ENCODE measurements at places on chromosomes 4 and X. TPM values are rescaled to one million over a fixed set of nuclear protein-coding genes. Genes with fewer than 3 reads are reported as not detected.

GRCh38 chr4:102344954-102345794 lies at the start of gene SLC39A8:
Gene SLC39A8, minus strand, starts transcription at chr4:102345482. Its CDS starts 820 bp downstream, at chr4:102344662.
- H3K36me3 ChIP-seq: no peaks in the 10 kb centered on the region
- H3K27me3 ChIP-seq: no peaks in the 10 kb centered on the region
- peak; percentile 95 for DNase-seq
- peak within 1 kb of the TSS; percentile 76 for H3K27ac ChIP-seq
- H3K4me1 ChIP-seq: peaks cover 23% of the 10 kb centered on the region
- H3K4me3 ChIP-seq: peak within 1 kb of the TSS; percentile 59

SYN1 gene
- polyA plus RNA-seq: not detected

- H3K4me3 ChIP-seq: no peak overlapping the region
- peaks cover 83% of the 10 kb centered on the region for H3K4me1 ChIP-seq
- DNase-seq: no peak
- no peaks in the 10 kb centered on the region for H3K27me3 ChIP-seq
- no peak overlapping the region for H3K27ac ChIP-seq
Observed at GRCh38 chr4:184818216-184818564, 7.6 kb downstream of the ACSL1 start.

DNA sequence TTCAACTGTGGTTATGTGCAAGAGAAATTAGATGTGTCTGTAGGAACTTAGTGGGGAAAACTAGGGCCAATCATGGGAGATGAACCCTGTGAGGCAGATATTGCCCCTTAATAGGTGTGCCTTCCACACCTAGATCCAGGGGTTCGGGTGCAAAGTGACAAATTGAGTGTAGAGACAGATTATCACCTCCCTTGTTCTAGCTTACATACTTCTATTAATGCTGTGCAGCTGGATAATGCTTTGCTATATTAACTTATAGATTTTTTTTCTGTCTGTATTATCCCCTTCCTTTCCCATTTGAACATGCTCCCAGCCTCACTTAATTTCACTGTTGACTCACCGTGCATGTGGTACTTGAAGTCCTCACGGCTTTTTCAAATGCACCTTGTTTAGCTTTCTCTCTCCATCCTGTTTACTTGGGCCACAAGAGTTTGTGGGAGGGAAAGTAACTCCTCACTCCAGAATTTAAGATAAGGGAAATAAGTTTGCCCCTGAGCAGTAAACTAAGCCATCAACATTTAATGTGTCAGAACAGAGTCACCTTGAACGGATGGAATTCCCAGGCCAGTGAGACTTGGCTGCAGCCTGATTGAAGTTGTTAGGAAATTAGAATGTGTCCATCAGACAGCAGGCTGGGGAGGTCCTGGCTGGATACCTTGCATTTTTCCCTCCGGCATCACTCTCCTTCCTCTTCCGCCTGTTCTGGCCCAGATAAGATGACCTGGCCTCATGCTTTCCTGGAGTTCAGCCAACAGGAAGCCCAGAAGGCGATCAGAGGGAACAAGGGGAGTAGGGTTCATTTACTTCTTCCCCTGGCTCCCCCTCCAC lies 478.4 kb downstream of the BCOR start:
- H3K27ac ChIP-seq: no peak overlapping the region
- H3K4me3 ChIP-seq: no peak overlapping the region
- H3K36me3 ChIP-seq: no peaks in the 10 kb centered on the region
- H3K27me3 ChIP-seq: no peaks in the 10 kb centered on the region
- peak; percentile 39 for DNase-seq

FHDC1 gene
- 3.8 TPM for polyA plus RNA-seq

- H3K36me3 ChIP-seq: no peaks in the 10 kb centered on the region
- no peak overlapping the region for H3K27ac ChIP-seq
- no peaks in the 10 kb centered on the region for H3K4me1 ChIP-seq
- H3K27me3 ChIP-seq: no peaks in the 10 kb centered on the region
- no peak for DNase-seq
Observed at GRCh38 chrX:129718676-129719075, 20.1 kb upstream of the XPNPEP2 start.

DNA sequence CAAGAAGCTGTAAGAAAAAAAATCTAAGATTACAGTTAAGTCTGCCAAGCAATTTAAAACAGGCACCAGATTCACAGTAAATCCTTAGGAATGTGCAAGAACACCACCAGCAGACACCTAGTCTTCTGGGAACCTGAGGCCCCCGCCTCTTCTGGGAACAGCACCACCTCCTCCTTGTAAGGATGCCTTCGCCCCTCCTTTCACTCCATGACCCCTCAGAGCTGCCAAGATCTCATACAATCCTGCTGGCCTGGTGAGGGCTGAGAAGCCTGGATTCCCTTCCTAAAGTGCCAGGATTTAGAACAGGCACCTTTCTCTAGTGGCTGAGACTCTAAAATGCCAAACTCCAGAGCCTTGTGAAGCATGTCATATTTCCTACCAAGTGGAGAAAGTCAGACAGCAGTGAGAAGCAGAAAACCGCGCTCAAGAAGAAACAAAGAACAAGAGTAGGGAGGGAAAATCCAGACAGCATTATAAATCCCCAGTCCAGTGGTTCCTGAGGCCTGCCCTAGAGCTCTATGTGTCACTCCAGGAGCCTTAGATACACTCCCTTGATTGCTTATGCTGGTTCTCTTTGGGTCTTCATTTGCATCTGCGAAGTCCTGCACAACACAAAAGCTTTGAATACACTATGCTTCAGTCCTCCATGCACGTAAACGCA lies 166.4 kb downstream of the TSPAN5 start:
- no peak overlapping the region for H3K4me3 ChIP-seq
- no peaks in the 10 kb centered on the region for H3K27me3 ChIP-seq
- no peaks in the 10 kb centered on the region for H3K36me3 ChIP-seq

DNA sequence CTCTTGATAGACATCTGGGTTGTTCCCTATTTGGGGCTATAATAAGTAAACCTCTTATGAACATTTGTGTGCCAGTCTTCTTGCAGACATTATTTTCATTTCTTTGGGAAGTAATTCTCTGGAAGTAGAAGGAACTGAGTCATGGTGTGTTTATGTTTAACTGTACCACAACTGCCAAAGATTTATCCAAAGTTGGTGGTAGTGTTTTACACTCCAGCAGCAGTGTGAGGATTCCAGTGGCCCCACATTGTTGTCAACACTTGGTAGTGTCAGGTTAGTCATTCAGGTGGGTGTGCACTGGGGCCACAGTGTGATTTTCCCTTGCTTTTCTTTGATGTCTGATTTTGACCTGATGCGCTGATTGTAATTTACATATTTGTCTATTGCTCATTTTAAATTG lies 5.0 kb upstream of the UVSSA start:
- no peaks in the 10 kb centered on the region for H3K27me3 ChIP-seq
- DNase-seq: no peak
- H3K36me3 ChIP-seq: peaks cover 46% of the 10 kb centered on the region
- H3K4me3 ChIP-seq: no peak overlapping the region
- no peak overlapping the region for H3K27ac ChIP-seq

DNA sequence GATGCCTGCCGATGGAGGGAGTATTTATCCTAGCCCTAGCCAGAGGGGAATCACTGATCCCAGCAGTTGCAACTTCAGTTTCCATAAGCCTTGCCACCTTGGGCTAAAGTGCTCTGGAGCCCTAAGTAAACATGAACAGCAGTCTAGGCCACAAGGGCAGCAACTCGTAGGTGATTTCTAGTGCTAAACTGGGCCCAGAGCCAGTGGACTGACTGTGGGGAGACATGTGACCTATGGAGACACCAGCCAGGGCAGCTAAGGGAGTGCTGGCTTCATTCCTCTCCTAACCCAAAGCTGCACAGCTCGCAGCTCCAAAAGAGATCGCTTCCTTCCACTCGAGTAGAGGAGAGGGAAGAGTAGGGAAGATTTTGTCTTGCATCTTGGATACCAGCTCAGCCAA lies 120.8 kb upstream of the MAGEA10 start:
- no peak overlapping the region for H3K27ac ChIP-seq
- H3K4me1 ChIP-seq: no peaks in the 10 kb centered on the region
- no peak for DNase-seq

- no peaks in the 10 kb centered on the region for H3K36me3 ChIP-seq
- H3K27me3 ChIP-seq: no peaks in the 10 kb centered on the region
- no peak overlapping the region for H3K27ac ChIP-seq
- no peak overlapping the region for H3K4me3 ChIP-seq
Observed at GRCh38 chr4:41622787-41623186, 84.8 kb downstream of the LIMCH1 start.

ZRSR2 gene
- polyA plus RNA-seq: 15.5 TPM

PDGFRA gene
- polyA plus RNA-seq: 32.1 TPM

GRCh38 chrX:134990801-134991481 lies at the start of gene SMIM10:
Gene SMIM10, plus strand, starts transcription at chrX:134990991. Its CDS starts 105 bp downstream, at chrX:134991096.
- DNase-seq: peak; percentile 83
- H3K4me1 ChIP-seq: peaks cover 11% of the 10 kb centered on the region
- H3K27ac ChIP-seq: no peak within 1 kb of the TSS

FAM133A gene
- not detected for polyA plus RNA-seq

ADGRL3 gene
- 2.0 TPM for polyA plus RNA-seq

DNA sequence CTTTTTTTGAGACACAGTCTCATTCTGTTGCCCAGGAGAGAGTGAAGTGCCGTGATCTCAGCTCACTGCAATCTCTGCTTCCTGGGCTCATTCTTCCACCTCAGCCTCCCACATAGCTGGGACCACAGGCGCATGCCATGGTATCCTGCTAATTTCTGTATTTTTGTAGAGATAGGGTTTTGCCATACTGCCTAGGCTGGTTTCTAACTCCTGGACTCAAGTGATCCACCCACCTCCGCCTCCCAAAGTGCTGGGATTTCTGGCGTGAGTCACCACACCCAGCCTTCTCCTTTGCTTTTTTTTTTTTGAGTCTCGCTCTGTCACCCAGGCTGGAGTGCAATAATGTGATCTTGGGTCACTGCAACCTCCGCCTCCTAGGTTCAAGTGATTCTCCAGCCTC lies 94.1 kb downstream of the PDS5A start:
- no peak overlapping the region for H3K27ac ChIP-seq
- no peaks in the 10 kb centered on the region for H3K27me3 ChIP-seq
- no peak overlapping the region for H3K4me3 ChIP-seq
- DNase-seq: no peak
- no peaks in the 10 kb centered on the region for H3K4me1 ChIP-seq

DNA sequence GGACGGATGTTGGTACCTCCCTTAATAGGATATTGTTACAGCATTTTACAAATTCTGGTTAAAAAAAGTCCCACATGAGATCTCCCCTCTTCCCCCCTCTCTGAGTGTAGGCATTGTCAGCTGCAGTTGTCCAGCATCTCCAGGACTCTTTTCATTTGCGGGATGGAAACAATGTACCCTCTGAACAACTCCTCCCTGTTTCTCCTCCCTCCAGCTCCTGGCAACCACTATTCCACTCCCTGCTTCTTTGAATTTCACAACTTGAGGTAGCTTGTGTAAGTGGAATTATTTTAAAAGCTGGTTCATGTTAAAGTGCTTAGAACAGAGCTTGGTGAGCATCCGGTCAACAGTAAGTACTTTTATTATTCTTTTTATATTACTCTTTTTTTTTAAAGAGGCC lies 69.8 kb downstream of the TBL1X start:
- no peak overlapping the region for H3K4me3 ChIP-seq
- no peaks in the 10 kb centered on the region for H3K36me3 ChIP-seq
- no peak for DNase-seq
- H3K4me1 ChIP-seq: no peaks in the 10 kb centered on the region
- H3K27ac ChIP-seq: no peak overlapping the region

- H3K27ac ChIP-seq: no peak overlapping the region
- H3K4me1 ChIP-seq: peaks cover 57% of the 10 kb centered on the region
- DNase-seq: peak; percentile 81
Observed at GRCh38 chr4:54233697-54234496, 4.8 kb downstream of the PDGFRA start.

GPR50 gene
- polyA plus RNA-seq: not detected

MAN2B2 gene
- polyA plus RNA-seq: 8.7 TPM

GRCh38 chr4:76028350-76028765 lies 5.1 kb upstream of the CXCL10 start:
- H3K4me3 ChIP-seq: peak overlapping the region; percentile 18
- peaks cover 19% of the 10 kb centered on the region for H3K4me1 ChIP-seq
- H3K36me3 ChIP-seq: no peaks in the 10 kb centered on the region
- H3K27ac ChIP-seq: no peak overlapping the region
- peak; percentile 70 for DNase-seq

DNA sequence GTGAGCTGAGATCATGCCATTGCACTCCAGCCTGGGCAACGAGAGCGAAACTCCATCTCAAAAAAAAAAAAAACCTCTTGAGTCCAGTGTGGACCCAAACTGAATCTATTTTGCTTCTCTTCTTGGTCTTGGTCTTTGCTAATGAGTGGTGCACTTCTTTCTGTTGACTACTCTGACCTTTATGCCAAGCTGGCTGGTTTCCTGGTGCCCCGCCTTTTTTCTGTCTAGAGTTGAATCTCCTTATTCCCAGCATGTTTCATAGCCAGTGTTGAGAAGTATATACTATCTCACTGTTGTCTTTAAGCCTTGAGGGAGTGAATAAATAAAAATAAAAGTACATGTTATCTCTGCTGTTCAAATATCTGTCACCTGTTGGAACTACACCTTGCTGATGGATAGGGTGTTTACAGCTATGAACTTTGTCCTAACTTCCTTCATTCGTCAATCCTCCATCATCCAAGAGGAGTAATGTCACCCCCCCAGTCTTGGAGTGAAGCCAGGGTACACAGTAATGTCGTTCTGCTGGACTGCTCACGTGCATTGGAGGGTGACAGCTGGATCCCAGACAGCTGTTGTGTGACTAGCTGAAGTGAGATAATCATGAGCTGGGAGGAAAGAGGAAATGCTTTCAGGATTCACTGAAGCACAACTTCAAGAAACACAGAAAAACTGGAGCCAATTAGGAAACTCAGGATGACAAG lies 99.3 kb upstream of the PRKG2 start:
- peak overlapping the region; percentile 48 for H3K27ac ChIP-seq
- H3K4me1 ChIP-seq: no peaks in the 10 kb centered on the region
- peak; percentile 94 for DNase-seq
- no peak overlapping the region for H3K4me3 ChIP-seq

SPINK2 gene
- polyA plus RNA-seq: not detected

- H3K4me1 ChIP-seq: no peaks in the 10 kb centered on the region
- no peaks in the 10 kb centered on the region for H3K36me3 ChIP-seq
- DNase-seq: no peak
Observed at GRCh38 chr4:106422766-106423165, 54.2 kb upstream of the GIMD1 start.
